H54 (cell line): ENCODE measurements at places on chromosomes 2 and 18.

DNA sequence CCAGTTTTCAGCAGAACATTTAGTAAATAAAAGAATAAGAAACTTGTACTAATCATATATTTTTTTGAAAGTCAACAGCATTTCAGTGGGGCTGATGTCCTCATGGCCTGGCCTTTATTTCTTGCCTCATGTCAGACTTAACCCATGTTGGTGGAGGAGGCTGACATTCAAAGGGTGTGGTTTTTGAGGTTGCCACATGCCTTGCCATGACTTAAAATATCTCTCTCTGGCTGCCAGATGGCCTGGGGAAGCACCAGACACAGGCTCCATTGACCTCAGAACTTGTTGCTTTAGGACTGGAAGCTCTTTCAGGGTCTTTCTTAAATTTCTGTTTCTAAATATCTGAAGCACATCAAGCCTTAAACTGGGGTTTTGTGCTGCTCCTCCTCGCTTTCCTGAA is 32.5 kb upstream of the CD28 start:
- DNase-seq, result no peak

- no peak for DNase-seq
These were observed 27.2 kb upstream of the RFX8 start for GRCh38 chr2:101502095-101502494.

DNA sequence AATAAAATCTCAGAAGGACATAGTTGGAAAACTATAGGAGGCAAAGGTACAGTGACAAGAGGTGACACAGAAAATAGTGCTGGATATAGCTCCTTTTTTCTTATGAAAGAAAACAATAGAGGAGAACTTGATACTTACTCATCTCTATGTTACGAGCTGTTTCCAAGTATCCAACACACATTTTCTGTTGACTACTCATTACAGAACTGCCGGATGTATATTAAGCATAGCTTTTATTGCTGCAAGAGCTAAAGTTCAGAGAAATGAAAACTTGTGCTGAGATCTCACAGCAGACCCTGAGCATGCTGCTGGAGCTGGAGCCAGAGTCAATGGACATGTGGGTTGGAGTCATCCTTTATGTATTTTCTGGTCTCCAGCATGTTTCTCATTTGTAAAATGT is 210.0 kb upstream of the NT5C1B start:
- DNase-seq, result no peak

GRCh38 chr2:99880148-99880963 is 262.0 kb downstream of the AFF3 start:
- DNase-seq, result peak; percentile 53

DNA sequence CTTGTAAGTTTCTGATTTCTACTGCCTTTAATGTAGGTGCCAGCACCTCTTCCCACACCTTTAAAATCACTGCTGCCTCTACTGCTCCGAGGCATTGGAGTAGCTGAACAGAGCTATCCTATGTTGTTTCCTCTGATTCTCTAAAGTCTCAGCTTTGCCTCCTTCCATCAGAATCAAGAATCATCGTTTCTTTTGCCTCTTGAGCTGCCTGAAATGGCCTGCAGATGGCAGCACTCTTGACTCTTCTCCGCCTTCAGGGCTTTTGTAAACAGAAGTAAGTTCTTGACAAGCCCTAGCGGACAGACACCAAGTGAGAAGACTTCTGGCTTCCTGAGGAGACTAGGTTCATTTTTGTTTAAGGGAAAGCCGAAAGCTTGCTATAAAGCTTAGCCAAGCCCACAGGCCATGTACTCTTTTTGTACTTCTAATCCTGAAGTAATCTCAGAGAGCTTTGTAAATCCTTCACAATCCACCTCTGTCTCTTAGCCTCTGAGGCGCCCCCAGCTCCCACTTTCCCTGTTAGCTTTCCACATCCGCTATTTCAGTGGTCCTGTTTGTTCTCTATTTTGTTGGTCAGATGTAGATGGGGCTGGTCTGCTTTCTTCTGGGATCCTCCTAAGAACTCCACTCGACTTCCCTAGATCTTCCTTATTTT is 48.4 kb downstream of the GTF3C3 start:
- peak; percentile 20 for DNase-seq

DNA sequence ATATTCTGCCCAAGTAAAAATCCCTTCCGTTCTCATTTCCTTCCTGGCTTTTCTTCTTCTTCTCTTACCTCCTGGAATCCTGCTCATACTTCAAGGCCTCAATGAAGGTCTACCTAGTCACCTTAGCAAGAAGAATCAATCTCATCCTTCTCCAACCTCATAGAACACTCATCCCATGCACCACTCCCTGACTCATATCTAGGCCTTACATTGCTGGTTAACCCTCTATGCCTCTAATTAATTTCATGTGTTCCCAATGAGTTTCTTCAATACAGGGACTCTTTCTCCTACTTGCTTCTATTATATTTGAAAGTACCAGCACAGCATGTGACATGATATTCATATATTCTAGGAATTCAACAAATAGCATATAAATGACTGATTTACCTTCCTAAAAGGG is 63.0 kb downstream of the BCL11A start:
- DNase-seq, result no peak

- no peak for DNase-seq
These were observed 189.6 kb downstream of the MIB1 start for GRCh38 chr18:21930177-21930576.

DNA sequence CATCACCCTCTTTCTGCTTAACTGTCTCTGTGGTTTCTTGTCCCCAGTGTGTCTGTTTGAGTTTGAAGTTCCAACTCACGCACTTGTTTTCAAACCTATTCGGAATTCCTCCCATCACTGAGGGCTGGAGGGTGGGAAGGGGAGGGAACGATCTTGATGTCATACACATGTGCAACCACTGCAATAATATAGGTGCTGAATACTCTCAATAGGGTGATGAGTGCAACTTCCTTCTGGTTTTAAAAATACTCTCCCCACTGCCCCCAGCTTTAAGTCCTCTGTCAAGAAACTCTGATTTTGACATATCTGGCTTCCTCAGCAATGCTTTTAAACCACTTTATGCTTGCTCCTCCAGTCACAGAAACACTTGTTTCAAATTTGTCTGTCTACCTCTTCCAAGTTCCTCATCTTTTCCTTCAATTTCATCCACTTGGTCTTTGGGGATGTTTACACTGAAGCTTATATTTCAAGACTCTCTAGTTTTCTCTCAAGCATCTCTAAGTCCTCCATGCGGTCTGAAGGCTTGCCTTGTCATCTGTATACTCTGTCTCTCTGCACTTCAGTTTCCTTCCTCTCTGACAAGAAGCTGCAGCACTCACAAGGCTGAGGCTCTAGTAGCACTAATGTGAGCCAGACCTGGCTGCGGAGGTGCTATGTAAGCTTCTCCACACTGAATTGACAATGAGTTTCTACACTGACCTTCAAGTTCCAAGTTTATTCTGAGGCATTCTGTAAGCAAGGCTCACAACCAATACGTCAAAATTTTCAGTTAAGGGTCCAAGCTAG is 422.3 kb downstream of the ZEB2 start:
- no peak for DNase-seq

- DNase-seq, result no peak
These were observed 63.3 kb downstream of the RPIA start for GRCh38 chr2:88754585-88755320.

- DNase-seq, result peak; percentile 86
These were observed at the start of gene MAP4K3 for GRCh38 chr2:39436592-39437521. MAP4K3 (minus strand) TSS chr2:39437285; CDS start chr2:39436987, 298 bp downstream.

DNA sequence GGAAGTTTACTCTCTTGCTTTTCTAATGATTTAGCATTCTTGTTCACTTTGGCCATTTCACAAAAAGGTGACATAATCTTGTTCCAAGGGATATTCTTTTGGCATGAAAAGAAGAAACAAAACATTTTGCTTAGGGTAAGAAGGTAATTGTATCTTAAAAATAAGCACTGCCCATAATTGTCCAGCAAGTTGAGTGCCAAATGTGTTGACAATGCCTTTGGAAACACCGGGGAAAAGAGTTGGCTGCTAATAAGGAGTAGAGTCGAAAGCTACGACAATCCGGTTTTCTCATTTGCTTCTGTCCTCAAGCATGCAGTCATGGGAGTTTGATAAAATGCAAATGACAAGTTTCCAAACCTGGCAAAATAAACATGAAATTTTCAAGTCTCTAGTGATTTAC is 27.3 kb downstream of the ITGAV start:
- DNase-seq, result no peak

- DNase-seq, result no peak
These were observed 479.7 kb upstream of the RAB6C start for GRCh38 chr2:129499747-129500146.

DNA sequence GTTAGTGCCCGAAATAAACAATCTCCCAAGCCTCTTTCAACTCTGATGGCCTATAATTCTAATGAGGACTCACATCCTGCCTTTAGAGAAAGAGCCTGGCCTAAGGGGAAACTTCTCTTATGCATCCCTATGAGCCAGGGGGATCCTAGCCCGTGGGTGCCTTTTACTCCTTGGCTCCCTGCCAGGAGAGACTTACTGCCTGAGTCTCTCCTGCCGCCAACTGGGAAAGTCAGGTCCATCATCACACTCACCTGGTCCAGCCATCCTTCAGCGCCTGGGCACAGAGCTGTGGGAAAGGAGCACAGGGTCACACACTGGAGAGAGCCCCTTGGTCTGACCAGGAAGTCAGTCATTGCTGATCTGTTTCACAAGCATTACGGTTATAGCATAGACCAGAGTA is 24.1 kb downstream of the ENOSF1 start:
- DNase-seq, result no peak

DNA sequence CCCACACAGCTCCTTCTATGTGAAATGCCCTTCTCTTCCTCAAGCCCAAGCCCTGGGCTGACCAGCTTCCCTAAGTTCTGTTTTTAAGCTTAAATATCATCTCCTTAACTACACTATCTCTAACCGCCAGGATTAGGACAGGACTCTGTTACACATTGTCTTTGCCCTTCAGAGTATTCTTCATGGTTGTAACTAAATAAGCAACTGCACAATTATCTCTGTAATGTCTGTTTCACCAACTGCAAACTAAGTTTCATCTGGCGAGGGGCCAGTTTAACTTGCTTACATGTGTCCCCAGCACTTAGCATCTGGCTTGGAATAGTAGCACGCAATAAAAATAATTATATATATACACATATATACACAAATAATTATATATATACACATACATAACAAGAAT is 1.1 kb upstream of the ERMN start:
- DNase-seq, result no peak

DNA sequence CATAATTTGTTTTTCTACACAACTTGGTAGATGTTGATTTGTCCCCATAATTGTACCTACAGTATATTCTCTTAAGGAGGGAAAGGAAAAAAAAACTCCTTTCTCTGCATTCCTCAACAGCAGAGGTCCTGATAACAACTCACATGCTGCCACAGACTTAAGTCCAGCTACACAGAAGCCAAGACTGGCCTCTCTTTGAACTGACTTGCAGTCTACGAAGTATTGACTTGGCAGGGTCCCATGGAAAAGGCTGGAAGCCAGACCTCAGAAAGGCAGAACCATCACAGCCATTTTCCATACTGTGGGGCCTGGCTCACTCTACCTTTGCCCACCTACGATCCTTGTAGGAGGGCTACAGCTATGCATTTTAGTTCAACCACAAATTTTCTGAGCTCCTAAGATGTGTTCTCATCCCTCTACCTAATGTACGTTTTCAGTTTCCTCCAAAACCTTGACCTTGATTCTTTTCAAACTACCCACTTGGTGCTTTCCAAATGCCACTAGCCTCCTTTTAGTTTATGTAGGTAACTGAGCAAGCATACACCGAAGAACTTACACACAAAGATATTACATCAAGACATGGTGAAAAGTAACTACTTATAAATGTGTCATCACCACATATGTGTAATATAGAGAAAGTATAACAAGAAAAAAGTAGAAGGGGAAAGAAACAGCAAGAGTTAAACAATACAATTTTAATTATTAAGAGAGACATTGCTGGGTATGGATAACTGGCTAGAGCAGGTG is 12.2 kb downstream of the LONRF2 start:
- DNase-seq, result no peak

- DNase-seq, result no peak
These were observed 287.0 kb downstream of the TCF4 start for GRCh38 chr18:55300936-55301531.

- no peak for DNase-seq
These were observed 34.1 kb upstream of the ARHGAP25 start for GRCh38 chr2:68700560-68700959.

DNA sequence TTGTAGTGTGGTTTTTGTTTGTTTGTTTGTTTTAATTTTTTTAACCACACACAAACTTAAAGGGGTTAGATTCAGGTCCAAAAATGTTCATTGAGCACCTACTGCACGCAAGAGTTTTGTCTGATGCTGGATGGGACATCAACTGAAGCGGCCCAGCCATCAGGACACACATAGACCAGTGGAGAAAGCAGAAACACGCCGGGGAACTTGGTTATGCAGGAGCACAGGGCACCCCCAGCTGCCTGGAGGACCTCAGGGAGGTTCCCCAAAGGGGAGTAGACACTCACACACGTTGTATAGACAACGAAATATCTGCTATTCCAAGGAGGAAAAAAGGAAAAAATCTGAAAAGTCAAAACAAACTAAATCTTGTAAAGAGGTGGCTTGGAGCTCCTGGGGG is 191.7 kb downstream of the GBX2 start:
- no peak for DNase-seq

DNA sequence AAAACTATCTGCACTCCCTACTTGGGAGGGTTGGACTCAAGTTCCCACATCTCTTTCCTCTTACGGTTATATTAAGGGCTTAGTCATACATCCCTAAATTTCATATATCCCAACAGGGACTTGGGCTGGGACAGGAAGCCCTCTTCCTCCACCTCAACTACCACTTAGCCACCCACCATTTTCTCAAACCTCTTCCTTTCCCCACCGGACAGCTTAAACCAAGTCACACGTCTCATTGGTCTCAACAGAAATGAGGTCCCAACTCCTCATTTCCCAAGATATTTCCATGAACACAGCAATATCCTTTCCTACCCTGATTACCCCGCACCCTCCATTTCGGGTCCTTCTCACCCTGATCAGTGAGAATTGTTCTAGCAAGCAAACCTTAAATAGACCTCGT is 736 bp downstream of the ZSCAN30 start:
- DNase-seq, result no peak

DNA sequence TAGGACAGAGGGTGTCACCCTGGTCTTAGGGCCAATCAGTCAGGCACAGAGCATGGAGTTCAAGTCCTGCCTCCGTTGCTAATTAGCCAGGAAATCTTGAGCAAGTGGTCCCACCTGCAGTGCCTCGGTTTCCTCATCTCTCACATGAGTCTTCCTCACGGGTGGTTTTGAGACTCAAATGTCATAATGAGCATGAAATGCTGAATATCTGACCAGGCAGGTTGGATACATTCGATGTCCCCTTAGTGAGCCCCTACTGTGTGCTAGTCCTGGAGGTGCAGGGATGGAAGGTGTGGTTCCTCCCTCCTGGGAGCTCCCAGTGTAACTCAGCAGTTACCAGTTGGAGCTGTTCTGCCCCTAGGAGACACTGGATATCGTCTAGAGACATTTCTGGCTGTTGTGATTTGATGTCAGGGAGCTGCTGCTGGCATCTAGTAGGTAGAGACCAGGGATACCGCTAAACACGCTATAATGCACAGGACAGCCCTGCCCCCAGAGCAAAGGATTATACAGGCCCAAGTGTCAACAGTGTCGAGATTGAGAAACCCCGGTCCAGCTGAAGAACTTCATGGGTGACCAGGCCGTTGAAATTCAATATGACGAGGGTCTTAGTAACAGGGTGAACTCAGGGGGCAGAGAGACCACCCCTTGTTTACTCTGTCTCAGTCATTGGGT is 118.5 kb upstream of the TWIST2 start:
- no peak for DNase-seq

GRCh38 chr2:31234683-31235503 is 941 bp downstream of the EHD3 start:
- no peak for DNase-seq
